ENCODE measurements at places on chromosomes 2 and 18.

- no peak overlapping the region for H3K4me3 ChIP-seq
- no peak for DNase-seq
- no peaks in the 10 kb centered on the region for H3K4me1 ChIP-seq
- no peak overlapping the region for H3K27ac ChIP-seq
Measured at GRCh38 chr2:98541906-98542305, 66.4 kb downstream of the COA5 start.

DNA sequence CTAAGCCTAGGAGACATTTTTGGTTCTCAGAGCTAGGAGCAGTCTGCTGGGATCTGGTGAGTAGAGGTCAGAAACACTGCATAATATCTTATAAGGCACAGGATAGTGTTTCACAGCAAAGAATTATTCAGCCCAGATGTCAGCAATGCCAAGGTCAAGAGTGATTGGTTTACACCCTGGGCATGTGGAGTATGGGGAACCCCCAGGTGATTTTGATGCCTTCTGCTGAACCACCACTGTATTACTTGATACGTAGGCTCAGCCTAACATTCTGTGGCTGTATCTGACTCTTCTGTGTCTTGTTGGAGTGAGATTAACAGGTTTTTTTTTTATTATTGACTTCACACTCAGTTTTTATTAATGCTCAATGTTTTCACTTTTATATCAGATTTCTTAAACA is 6.0 kb downstream of the DDX18 start:
- H3K36me3 ChIP-seq: peaks cover 82% of the 10 kb centered on the region
- H3K27ac ChIP-seq: no peak overlapping the region
- H3K27me3 ChIP-seq: no peaks in the 10 kb centered on the region
- DNase-seq: no peak
- no peak overlapping the region for H3K4me3 ChIP-seq

DNA sequence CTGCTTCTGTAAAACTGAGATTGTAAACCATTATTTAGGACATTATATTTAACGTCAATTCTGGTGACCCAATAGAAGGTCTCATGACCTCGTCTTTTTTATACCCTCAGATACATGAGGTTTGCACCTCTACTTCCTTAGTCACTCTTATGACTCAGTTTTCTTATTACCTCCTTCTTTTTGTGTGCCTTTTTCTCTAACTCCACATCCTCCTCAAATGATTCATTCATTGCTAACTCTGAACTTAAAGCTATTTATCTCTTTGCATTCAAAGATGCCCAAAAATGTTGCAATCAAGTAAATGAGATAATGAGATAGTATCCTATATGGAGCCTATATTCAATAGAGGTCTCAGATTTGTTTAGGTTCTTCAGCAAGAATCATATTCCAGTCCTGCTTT is 121.0 kb upstream of the KYNU start:
- no peak overlapping the region for H3K27ac ChIP-seq
- no peaks in the 10 kb centered on the region for H3K4me1 ChIP-seq

- H3K36me3 ChIP-seq: no peaks in the 10 kb centered on the region
- no peak for DNase-seq
- peaks cover 1% of the 10 kb centered on the region for H3K4me1 ChIP-seq
- H3K27me3 ChIP-seq: no peaks in the 10 kb centered on the region
- H3K27ac ChIP-seq: no peak overlapping the region
Measured at GRCh38 chr2:44707945-44708660, 233.4 kb upstream of the SIX3 start.

DNA sequence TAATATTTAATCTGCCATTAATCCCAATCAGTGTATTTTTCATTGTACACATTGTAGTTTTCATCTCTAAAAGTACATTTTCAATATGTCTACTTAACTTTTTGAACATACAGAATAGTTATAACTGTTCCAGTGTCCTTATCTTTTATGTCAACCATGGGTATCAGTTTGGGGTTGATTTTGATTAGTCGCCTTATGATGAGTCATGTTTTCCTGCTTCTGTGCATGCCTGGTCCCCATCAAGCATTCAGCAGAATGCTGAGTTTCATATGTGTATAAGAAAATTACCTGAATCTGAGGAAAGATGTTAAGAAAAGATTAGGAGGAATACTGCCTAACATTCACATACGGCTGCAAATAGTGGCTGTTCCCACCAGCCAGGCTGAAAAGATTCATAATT is 17.7 kb downstream of the SPDYA start:
- no peaks in the 10 kb centered on the region for H3K27me3 ChIP-seq
- H3K4me1 ChIP-seq: no peaks in the 10 kb centered on the region
- no peak overlapping the region for H3K4me3 ChIP-seq
- H3K27ac ChIP-seq: no peak overlapping the region

GRCh38 chr2:157806426-157807077 is 69.6 kb downstream of the ACVR1 start:
- DNase-seq: no peak
- H3K27me3 ChIP-seq: no peaks in the 10 kb centered on the region
- H3K4me3 ChIP-seq: no peak overlapping the region

DNA sequence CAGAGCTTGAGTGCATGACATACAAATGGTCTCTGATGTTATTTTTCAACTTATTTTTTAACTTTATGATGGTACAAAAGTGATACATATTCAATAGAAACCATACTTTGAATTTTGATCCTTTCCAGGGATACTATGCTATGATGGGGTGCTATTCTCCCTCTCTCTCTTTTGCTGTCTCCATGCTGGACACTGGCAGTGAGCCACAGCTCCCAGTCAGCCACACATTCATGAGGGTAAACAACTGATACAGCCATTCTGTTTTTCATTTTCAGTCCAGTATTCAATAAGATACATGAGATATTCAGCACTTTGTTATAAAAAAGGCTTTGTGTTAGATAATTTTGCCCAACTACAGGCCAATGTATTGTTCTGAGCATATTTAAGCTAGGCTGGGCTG is 859.3 kb upstream of the KLHL29 start:
- H3K4me3 ChIP-seq: no peak overlapping the region
- no peaks in the 10 kb centered on the region for H3K27me3 ChIP-seq
- no peaks in the 10 kb centered on the region for H3K36me3 ChIP-seq
- no peak for DNase-seq

DNA sequence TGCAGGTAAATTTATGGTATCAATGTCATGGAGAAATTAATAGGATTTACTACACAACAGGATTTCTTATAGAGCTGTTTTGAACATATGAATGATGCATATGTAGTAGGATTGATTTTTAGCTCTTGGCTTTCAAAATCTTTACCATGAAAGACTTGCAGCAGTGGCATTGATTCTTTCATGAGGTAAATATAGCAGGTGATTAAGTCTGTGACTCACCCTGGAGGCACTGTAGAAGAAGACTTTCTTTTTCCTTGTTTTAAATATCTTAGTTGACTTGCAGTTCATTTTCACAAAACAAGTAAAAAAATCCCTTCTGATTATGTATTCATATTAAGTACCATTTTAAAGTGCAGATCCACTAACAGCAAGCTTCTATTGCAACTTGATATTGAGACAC is 463.0 kb downstream of the FBXO15 start:
- no peaks in the 10 kb centered on the region for H3K36me3 ChIP-seq
- DNase-seq: no peak
- no peak overlapping the region for H3K4me3 ChIP-seq
- no peak overlapping the region for H3K27ac ChIP-seq
- no peaks in the 10 kb centered on the region for H3K4me1 ChIP-seq

- H3K4me3 ChIP-seq: no peak overlapping the region
- no peaks in the 10 kb centered on the region for H3K36me3 ChIP-seq
- DNase-seq: no peak
- H3K4me1 ChIP-seq: no peaks in the 10 kb centered on the region
Measured at GRCh38 chr2:193336781-193337180, 1142.0 kb upstream of the TMEFF2 start.

DNA sequence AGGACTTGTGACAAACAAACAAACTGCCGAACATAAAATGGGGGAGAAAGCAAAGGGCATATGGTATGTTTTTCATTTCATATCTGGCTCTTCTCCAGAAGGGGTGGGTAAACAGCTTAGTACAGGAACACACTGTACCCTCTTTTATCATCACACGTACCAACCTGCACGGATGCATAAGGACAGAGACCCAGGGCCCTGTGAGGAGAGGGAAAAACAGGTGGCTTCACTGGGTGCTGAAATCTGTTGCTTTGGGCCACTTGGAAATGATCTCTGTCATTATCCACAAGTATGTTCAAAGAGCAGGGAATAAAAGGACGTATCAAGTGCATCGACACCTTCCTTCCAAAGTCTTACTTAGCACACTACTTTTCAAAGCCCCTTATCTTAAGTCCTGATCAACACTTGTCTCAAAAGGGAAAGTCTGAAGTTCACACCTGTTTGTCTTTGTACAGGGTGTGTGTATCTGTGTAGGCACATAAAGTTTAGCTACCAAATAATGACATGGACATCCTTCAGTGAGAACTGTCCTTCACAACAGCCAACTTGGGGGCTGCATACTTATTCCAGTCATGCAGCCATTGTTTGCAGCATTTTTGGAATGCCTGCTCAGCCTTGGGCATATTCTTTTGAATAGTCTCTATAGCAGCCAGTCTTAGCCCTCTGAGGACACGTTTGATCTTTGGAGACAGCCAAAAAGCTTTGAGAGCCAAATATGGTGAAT is 60.6 kb downstream of the IRS1 start:
- no peak for DNase-seq
- no peak overlapping the region for H3K4me3 ChIP-seq
- no peaks in the 10 kb centered on the region for H3K36me3 ChIP-seq

DNA sequence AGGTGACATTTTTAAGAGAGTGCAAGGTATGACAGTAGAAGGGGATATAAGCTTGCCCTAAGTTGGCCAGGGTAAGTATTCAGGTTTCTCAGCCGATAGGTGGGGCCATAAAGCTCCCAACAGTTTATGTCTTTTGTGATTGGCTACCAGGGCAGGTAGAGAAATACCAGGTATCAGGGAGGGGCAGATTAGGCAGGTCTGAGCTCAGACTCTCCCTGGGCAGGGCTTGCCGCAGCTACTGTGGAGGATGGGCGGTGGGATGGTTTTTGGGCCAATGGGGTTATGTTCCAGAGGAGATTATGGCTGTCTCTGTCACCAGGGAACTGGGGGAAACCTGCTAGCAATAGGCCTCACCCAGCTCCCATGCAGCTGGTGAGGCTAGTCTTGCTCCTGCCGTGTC is 211.6 kb downstream of the PTH2R start:
- H3K27ac ChIP-seq: no peak overlapping the region
- no peaks in the 10 kb centered on the region for H3K4me1 ChIP-seq
- no peak for DNase-seq
- H3K4me3 ChIP-seq: no peak overlapping the region

DNA sequence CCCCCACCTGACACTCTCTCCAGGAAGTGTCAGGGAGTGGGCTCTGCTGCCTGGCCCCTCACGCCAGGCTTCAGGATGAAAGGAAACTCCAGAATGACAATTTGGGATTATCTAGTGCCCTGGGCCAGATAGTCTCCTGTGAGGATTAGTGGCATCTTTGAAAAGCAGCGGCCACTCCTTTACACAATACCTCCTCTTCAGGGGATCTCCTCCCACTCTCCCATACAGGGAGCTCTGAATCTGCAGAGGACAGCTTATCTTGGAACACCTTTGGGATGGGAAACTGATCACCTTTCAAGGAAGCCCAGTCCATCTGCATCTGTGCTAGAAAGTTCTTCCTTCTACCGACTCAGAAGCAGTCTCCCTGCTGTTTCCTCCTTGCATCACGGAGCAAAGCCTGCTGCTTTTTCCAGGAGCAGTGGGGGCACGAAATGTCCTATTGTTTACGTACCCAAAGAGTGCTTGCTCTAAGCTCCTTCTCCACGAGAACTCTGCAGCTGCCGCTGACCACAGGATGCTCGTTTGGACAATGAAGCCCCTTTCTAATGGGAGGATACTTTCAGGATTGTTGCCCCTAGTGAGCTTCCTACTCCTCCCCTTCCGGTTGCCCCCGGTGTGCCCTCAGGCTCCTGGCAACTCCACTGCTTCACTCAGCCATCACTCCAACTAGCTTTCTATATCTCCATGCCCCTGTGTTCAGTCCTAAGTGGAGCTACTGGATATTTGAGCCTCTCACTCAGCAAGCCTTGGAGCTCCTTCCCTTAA is 31.5 kb downstream of the SIX3 start:
- no peak for DNase-seq
- H3K27me3 ChIP-seq: peaks cover 9% of the 10 kb centered on the region
- no peak overlapping the region for H3K27ac ChIP-seq
- no peaks in the 10 kb centered on the region for H3K36me3 ChIP-seq
- no peak overlapping the region for H3K4me3 ChIP-seq

All from heart left ventricle (tissue), 16 donors.